ENCODE measurements at places on chromosomes 2 and 18.
A peak's percentile ranks its signal among the peaks of the same experiment; 100 is the strongest.

GRCh38 chr2:232930059-232930400 is 60.0 kb downstream of the SNORC start:
- no peak for DNase-seq

GRCh38 chr2:32925283-32925815 is 21.4 kb upstream of the LTBP1 start:
- DNase-seq = no peak

DNA sequence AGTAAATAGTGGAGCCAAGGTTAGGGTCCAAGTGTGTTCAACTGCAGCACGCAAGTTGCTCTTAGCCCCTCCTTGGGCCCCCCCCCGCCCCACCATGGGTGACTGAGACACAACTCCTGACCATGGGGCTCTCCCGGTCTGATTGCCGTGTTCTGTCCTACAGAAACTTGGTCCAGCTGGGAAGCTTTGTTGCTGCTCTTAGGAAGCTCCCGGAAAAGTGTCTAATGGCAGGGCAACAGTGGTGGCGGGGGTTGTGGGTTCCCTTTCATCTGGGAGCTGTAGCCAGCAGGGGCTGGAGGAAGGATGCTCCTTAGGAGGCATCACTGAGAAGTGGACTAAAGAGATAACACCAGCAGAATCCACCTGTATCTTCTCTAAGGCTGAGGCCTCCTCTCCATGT is 111.1 kb downstream of the CYP26B1 start:
- no peak for DNase-seq

- no peak for DNase-seq
These were observed 101.0 kb downstream of the TTC32 start for GRCh38 chr2:19800796-19801195.

DNA sequence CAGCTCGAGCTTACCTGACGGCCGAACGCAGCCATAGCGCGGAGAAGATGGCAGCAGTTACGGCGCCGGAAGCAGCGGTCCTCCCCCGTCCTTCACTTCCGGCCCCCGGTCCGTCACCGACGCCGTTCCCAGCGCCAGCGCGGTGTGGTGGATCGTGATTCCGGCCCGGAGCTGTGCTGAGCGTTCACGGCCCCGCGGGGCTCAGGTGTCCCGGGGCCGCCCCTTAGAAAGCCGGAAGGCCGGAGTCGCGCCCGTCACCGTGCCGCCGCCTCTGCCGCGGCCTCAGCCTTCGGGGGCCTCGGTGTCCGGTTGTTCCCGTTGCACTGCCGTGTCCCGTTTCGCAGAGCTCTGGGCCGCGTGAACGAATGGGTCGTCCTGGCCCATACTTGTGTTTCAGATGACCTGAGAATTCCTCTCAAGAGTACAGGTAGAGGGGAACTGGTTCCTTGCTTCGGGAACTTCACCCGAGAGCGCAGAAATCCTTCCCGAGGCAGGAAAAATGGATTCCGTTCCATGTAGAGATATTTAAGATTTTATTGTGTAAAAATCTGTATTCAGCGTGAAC is at the start of gene MTERF4:
TSS of gene MTERF4 (minus strand) at position 49 of the 565 bp plus-strand sequence. CDS start at position 35, 14 bp downstream.
- DNase-seq = peak; percentile 69

DNA sequence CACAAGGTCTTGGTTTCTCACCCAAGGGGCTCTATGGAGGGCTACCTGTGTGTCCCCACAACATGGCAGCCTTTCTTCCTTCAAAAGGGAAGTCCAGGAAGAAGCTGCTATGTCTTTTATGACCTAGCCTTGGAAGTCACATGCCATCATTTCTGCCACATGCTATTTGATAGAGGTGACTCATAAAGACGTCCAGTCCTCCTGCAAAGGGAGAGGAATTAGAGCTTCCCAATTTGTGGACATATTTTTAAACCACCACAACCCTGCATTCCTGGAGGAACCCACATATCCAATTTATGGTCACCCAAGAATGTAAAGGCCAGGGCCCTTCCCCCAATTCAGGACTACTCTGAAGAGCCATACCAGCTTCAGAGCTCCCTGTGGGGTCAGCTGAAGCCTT is 246.2 kb downstream of the CYP26B1 start:
- DNase-seq = no peak

DNA sequence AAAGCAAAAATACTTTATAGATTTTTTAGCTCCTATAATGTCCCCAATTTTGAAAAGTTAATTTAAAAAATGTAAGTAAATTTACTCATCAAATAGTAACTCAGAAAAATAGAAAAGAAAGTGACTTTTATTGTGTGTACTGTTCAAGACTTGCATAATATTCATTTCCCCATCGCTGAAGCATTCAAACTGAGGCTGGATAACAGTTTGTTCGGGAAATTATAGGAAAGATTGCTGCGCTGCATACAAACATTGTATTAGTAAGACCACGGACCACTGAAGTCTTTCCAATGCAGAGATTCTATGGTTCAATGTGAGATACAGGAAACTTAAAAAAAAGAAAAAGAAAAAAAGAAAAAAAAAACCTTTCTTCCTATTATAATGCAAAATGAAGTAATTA is 10.4 kb downstream of the STK17B start:
- DNase-seq = no peak

GRCh38 chr18:7303316-7304060 is 72.6 kb downstream of the LRRC30 start:
- no peak for DNase-seq

GRCh38 chr2:84735389-84735788 is 145.5 kb downstream of the TRABD2A start:
- DNase-seq = no peak

- DNase-seq = no peak
These were observed 3.4 kb downstream of the RAB31 start for GRCh38 chr18:9711361-9712129.

DNA sequence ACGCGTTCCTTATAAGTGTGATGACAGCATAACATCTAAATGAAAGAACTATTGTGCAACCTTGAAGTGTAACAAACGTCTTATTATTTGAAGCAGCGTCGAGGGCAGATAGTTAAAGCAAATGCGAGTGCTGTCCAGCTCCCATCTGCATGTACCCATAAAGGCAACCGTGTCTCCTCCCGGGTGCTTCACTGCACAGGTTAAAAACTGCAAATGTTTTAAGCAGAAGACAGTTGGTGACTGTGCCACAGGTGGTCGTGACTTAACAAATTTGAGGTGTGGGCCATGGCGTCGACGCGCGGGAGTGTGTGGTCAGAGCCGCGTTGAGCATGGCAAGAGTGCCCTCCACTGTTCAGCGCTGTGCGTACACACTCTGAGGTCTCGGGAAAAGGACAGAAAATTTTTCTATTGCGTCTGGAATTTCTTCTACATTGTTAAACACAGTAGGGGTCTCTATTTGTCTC is 6.4 kb downstream of the SALL3 start:
- no peak for DNase-seq

GRCh38 chr2:54556621-54557121 is 100.5 kb downstream of the SPTBN1 start:
- DNase-seq = no peak

DNA sequence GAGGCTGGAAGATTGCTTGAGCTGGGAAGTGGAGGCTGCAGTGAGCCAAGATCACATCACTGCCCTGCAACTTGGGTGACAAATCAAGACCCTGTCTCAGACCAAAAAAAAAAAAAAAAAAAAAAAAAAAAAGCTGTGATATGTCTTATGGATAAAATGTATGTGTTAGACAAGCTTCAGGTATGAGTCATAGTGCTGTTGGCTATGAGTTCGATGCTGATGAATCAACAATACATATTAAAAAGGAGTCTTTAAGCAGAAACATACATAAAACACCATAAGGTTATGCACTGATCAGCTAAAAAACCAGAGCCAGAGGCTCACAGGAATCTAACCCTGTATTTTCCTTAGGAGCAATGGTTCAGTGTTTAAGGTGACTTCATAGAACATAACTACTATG is 332.3 kb downstream of the NCKAP5 start:
- DNase-seq = no peak
